ENCODE measurements at places on chromosomes 12 and 14.

DNA sequence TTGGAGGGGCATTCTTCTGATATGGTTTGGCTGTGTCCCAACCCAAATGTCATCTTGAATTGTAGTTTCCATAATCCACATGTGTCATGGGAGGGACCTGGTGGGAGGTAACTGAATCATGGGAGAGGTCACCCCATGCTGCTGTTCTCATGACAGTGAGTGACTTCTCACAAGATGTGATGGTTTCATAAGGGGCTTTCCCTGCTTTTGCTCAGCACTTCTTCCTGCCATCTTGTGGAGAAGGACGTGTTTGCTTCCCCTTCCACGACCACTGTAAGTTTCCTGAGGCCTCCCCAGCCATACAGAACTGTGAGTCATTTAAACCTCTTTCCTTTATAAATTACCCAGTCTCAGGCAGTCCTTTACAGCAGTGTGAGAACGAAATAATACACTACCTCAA lies 382.4 kb downstream of the VRK1 start:
- DNase-seq: no peak

- DNase-seq: no peak
Measured at GRCh38 chr12:57929092-57929830, 12.1 kb upstream of the ATP23 start.

GRCh38 chr14:97306760-97307246 lies 509.6 kb downstream of the VRK1 start:
- no peak for DNase-seq

DNA sequence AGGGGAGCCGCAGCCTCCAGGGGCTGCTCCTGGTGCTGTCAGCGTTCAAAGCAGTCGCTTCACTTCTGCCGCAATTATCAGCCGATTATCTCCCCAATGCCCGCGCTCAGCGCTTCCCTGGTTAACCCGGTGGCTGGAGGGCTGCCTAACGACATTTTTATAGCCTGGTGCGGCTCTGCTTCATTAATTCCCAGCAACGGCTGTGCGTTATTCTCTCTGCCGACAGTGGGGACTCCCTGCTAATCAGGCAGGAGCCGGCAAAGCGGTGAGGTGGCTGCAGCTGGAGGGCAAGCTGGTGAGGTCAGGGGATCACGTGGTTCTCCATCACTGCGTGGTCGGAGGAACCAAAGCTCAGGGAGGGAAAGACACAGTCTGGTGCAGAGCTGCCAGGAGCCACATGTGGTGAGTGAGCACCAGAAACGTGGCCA lies 62.9 kb downstream of the GLRX5 start:
- DNase-seq: no peak

DNA sequence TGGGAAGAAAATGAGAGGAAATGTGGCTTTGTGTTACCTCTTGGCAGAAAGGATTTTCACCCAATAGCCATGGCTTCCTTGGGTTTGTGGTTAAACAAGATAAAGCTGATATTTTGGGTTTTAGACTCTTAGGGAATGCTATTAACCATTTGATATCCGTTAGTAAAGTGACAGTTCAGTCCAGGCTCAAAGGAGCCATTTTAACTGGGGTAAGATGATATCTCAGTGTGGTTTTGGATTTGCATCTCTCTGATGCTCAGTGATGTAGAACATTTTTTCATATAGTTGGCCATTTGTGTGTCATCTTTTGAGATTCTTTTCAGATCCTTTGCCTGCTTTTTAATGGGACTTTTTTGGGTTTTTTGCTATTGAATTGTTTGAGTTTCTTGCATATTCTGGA lies 30.1 kb downstream of the IFT43 start:
- DNase-seq: no peak

DNA sequence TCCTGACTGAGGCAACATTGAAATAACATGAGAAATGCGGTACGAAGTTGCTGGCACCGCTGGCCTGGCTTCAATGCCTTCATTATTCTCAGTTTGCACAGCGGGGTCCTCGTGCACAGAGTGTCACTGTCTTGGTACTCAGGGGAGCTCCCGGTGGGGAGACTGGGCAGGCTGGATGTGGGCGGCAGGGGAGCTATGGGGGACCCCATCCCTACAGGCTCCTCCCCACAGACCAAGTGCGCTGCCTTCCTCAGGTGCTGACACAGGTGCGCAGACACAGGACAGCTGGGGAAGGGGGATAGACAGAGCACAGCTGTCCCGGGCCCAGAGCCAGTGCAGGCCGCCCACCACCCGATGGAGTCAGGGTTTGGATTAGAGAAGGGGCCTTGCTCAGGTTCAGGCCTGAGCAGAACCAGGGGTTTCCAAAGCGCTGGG lies 270.1 kb downstream of the ADGRD1 start:
- no peak for DNase-seq

GRCh38 chr12:65896743-65897142 lies 72.5 kb downstream of the HMGA2 start:
- no peak for DNase-seq

DNA sequence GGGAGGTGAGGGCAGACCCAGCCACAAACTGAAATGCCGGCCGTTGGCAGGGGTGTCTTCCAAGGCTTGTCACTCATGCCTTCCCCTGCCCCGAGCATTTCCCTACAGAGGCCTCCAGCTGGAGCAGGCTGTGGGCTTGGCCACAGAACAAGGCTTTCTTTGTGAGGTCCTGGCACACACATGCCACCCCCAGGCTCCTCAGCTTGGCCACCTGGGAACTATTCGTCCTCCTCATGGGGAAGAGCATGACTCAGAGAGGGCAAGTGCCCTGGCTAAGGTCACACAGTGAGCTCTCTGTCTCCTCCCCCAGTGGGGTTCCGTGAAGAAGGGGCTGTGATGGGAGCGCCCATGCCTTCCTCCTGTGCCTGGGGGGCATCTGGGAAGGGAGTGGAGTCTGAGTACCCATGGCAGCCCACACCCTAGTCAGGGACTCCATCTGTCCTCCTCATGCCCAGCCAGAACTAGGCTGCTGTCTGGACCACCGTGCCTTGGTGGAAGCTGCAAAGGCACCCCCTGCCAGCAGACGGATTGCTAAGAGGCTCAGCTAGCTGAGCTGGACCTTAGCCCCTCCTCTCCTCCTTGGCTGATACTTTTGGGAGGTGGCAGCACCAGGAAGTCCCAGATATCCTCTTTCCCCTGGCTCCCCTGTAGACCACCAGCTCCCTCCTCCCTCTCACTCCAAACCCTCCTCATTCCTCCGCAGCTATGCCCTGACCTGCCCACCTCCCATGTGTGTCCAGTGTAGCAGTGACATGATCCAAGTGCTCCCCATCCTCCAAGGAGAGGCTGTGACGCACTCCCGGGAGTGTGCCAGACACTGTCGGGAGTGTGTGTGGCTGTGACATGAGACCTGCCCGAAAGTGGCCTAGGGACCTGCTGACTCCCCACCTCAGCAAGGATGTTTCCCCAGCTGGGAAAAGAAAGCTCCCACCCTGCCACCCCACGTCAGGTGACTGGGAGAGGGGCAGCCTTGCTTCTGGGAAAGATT lies 21.4 kb downstream of the ABCB9 start:
- DNase-seq: no peak

- no peak for DNase-seq
Measured at GRCh38 chr12:52335598-52336262, 14.5 kb upstream of the KRT83 start.

Data from fibroblast of the conjunctiva (primary cell).